Skin of body (tissue), 3 donors: ENCODE measurements at places on chromosomes 4 and X. TPM values are rescaled to one million over a fixed set of nuclear protein-coding genes. Genes with fewer than 3 reads are reported as not detected.

DNA sequence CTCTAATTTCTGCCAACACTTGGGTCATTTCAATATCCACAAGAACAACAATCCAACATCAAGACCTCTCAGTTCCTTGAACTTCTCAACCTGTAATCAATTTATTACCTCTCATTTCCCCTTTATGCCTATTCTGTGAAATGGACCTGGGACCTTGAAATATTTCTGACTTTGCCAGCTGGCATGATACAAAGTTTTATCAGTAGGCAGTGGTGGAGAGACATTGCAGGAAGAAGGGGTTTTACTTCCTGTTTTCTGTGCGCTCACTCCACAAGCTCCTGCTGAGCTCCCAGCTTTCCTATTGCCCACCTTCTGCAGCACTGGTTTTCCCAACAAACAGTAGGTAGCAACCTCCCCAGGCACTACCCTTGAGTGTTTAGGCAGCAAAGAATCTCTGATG lies 3.5 kb upstream of the ARHGEF6 start:
- DNase-seq: no peak

GRCh38 chrX:30642642-30643041 lies 10.6 kb upstream of the GK start:
- DNase-seq: no peak

ADH6 gene
- 2.1 TPM for total RNA-seq

SLIT2 gene
- 40.4 TPM for total RNA-seq
